Sigmoid colon (tissue), 7 donors: ENCODE measurements at places on chromosomes 7 and 10.
A peak's percentile ranks its signal among the peaks of the same experiment; 100 is the strongest.

GRCh38 chr7:41599760-41600159, 103.1 kb downstream of the INHBA start:
- DNase-seq = no peak

DNA sequence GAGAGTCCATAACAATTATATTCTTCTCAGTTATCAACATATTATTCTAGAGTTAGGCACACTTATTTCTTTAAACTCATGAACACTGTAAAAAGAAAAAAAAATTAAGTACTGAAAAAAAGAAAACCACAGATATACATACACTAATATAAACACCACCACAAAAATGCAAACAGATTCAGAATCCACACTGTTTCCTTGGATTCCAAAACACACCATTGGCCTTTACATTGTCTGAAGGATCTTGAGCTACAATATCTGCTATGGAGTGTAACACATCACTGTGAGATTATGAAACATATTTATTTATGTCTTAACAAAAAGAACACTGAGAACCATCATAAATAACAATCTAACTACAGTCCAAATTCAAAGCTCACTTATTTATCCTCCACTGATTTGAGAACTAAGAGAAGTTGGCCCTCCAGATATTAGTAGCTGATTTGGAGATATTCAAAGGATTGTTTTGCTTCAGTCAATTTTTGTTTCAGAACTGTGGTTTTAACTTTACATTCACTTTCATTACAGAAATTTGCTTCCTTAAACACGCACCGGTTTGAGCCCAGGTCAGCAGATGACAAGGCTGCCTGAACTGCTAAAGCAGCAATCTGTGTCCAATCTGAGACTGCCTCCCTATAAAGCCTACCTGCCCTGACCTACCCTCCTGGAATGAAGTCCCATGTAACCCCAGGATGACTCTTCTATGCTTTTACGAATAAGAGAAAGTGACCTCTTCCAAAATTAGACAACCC, 47.0 kb upstream of the CDK1 start:
- DNase-seq = no peak

DNA sequence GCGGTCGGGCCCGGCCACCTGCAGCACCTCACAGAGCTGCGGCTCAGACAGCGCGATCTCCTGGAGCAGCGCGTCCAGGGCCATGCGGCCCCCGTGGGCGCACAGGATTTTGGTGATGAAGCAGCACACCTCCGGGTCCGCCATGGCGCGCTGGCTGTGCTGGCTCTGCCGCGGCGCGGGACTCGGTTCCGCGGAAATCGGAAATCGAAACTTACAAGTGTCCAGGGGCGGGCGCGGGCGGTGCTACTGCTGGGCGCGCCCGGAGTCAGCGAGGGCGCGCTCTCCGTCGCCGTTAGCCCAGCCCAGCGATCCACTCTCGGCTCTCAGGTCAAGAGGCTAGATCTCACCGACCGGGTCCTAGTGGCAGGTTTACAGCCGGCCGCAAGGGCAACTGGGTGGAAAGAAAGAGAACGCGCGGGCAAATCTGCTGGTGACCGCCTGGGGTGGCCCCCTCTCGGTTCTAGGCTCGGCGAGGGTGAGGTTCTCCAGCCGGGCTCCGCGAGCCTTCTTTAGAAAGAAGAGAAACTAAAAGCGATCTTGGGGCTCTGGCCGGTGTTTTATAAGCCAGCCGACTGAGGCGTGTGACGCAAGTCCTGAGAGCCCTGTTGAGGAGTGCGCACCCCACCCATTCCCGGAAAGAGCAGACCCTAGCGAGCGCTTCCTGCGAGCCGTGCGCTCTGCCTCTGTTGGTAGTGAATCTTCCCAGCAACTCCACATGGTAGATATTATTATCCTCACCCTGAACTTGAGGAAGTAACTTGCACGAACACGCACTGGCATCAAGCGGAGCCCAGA, at the start of gene ZC3HAV1:
ZC3HAV1 (minus strand) TSS at position 533 of the 795 bp plus-strand sequence; CDS start at position 144, 389 bp downstream.
- peak; percentile 96 for DNase-seq

- DNase-seq = peak; percentile 67
Observed at GRCh38 chr10:104309980-104310978, 28.0 kb downstream of the ITPRIP start.

DNA sequence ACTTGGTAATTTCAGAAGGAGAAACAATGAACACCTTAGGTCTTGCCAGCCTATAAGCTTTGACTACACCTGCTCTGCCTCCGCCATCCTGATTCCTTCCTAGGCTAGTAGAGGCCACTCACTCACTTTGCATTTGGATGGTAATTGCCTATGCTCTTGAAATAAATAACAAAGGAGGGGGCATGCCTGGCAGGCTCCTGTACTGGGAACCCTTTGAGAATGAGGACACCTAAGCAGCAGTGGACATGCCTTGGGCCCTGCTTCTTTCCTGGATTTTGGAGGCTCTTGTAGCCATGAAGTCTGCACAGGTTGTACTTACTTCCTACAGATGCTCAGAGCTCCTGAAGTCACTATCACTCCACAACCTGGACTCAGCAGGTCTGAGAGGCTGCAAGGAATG, 65.8 kb downstream of the BLNK start:
- DNase-seq = no peak
